ENCODE measurements at places on chromosomes 6 and 20.

GRCh38 chr6:29547573-29547972, 12.0 kb downstream of the UBD start:
- DNase-seq: no peak

GRCh38 chr6:4259391-4259790, 124.0 kb upstream of the ECI2 start:
- no peak for DNase-seq

DNA sequence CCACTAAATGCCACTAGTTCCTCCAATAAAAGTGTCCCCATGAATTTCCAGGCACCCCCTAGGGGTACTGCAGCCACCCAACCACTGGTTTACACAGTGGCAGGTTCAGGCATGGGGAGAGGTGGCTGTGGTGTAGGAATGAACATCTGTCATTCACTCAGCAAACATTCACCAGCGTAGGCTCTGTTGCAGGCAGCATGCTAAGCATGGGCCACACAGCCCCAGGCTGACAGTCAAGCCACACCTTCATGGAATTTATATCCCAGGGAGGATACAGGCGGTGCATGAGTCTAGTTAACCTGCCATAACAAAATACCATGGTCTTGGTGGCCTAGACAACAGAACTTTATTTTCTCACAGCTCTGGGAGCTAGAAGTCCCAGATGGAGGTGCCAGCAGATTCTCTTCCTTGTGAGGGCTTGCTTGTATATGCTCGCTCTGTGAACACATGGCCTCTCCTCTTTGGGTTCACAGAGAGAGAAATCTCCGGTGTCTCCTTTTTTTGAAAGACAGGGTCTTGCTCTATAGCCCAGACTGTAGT, 135.7 kb downstream of the EYA2 start:
- no peak for DNase-seq

DNA sequence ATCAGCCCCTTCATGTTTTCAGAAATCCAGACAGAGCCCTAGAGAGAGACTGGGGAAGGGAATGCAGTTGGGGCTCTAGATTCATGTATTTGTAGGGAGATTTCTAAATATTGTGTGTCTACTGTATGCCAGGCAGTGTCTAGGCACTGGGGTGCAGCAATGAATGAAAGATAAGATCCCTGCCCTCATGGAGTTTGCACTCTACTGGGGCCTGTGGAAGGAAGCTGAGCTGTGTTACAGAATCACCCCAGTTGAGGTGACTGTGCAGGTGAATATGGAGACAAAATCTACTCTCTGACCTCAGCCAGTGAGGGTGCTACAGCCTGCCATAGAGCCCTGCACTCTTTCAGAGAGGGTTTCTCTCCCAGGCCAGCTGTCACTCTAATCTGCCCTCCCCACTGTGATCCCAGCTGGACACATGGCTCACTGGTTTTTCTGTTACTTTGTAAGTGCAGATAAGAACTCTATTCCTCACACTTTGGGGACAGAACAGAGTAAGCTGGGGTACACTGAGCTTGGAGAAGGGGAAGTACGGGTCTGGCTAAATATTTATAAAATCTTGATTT, 69.2 kb upstream of the E2F3 start:
- DNase-seq: no peak

DNA sequence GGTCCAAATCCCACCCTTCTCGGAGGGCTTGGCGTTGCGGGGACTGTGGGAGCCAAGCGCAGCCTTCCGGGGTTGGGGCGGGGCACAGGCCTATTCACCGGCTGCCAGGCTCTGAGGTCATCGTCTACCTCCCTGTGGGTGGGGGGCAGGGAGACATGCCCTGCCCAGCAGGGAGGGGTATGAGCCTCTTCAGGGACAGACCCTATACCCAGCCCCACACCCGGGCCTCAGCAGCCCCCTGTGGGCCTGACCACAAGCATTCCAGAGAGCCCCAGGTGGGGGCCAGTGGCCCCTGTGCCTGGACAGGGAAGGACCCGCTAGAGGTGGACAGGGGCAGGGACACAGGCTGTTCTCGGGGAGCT, 11.6 kb downstream of the LAMA5 start:
- no peak for DNase-seq

- no peak for DNase-seq
Measured at GRCh38 chr20:347317-347639, 367 bp downstream of the NRSN2 start.

DNA sequence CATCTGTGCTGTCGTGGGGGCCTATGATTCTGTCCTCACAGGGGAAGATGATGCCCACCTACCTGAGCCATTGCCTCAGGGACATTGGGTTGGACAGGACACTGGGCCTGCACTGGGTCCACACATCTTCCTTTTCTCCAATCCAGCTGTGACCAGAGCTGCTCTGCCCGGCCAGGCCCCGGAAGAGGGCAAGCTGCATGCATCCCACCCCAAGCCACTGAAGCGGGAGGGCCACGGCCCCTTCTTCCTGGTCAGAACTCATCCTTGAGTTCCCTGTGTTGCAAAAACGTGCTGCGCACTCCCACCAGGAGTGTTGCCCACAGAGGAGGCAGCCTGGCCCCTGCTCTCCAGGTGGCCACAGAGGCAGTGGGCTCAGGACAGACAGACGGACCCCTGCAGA, 38.2 kb downstream of the SPDEF start:
- DNase-seq: no peak

GRCh38 chr6:56724455-56724854, 81.8 kb upstream of the DST start:
- DNase-seq: no peak
